ENCODE measurements at places on chromosomes 5 and 9. TPM values are rescaled to one million over a fixed set of nuclear protein-coding genes. Genes with fewer than 3 reads are reported as not detected.

The MZB1 gene
- total RNA-seq: 0.34 TPM

The LSM11 gene
- 3.8 TPM for total RNA-seq

The B4GALT1 gene
- total RNA-seq: 38.6 TPM

The HRCT1 gene
- total RNA-seq: 0.34 TPM

The PKD2L2 gene
- not detected for total RNA-seq

The HTR1A gene
- not detected for total RNA-seq

The SLC36A2 gene
- not detected for total RNA-seq

The GMCL2 gene
- total RNA-seq: not detected

The TAF11L8 gene
- total RNA-seq: not detected

The C8G gene
- not detected for total RNA-seq

The SHISAL2B gene
- not detected for total RNA-seq

The KIF27 gene
- total RNA-seq: 9.0 TPM

The PRR7 gene
- 3.1 TPM for total RNA-seq

The MOB3B gene
- 0.68 TPM for total RNA-seq

The HAPLN1 gene
- total RNA-seq: not detected

The FBP2 gene
- total RNA-seq: not detected

The DCP2 gene
- total RNA-seq: 37.3 TPM

The PTBP3 gene
- total RNA-seq: 88.5 TPM

The MEGF9 gene
- 22.9 TPM for total RNA-seq

The LHFPL2 gene
- 59.8 TPM for total RNA-seq

The CKMT2 gene
- 0.36 TPM for total RNA-seq

The MRPL50 gene
- total RNA-seq: 16.7 TPM

The NTRK2 gene
- total RNA-seq: under 0.01 TPM

The IL3 gene
- not detected for total RNA-seq

The FCN2 gene
- not detected for total RNA-seq

The GPX3 gene
- total RNA-seq: 63.4 TPM

The TMEM215 gene
- total RNA-seq: not detected

The AQP7 gene
- total RNA-seq: 0.07 TPM

The RNF208 gene
- 0.34 TPM for total RNA-seq

The IFNA21 gene
- total RNA-seq: not detected

The MED7 gene
- 9.7 TPM for total RNA-seq

The GKAP1 gene
- 0.34 TPM for total RNA-seq

The PRKACG gene
- not detected for total RNA-seq

The TEK gene
- total RNA-seq: under 0.01 TPM

The TAF11L6 gene
- total RNA-seq: not detected

The PCDHGB1 gene
- total RNA-seq: 0.34 TPM

The TRIM23 gene
- 28.7 TPM for total RNA-seq

The CD74 gene
- total RNA-seq: 2.4 TPM

The LCN2 gene
- 49.6 TPM for total RNA-seq

The TAF11L10 gene
- total RNA-seq: not detected

The GHR gene
- total RNA-seq: 4.6 TPM

The RNF180 gene
- total RNA-seq: 2.7 TPM

The SLC36A3 gene
- not detected for total RNA-seq

The PTGS1 gene
- total RNA-seq: 0.34 TPM

The MSANTD3 gene
- total RNA-seq: 39.2 TPM

The CEL gene
- 0.34 TPM for total RNA-seq

The SV2C gene
- total RNA-seq: under 0.01 TPM
